ENCODE measurements at places on chromosomes 13 and 19. TPM values are rescaled to one million over a fixed set of nuclear protein-coding genes. Genes with fewer than 3 reads are reported as not detected.

Gene TMEM150B
- not detected for polyA plus RNA-seq

Gene ZNF611
- 14.2 TPM for polyA plus RNA-seq

Gene GAPDHS
- not detected for polyA plus RNA-seq

Gene FBXO27
- not detected for polyA plus RNA-seq

DNA sequence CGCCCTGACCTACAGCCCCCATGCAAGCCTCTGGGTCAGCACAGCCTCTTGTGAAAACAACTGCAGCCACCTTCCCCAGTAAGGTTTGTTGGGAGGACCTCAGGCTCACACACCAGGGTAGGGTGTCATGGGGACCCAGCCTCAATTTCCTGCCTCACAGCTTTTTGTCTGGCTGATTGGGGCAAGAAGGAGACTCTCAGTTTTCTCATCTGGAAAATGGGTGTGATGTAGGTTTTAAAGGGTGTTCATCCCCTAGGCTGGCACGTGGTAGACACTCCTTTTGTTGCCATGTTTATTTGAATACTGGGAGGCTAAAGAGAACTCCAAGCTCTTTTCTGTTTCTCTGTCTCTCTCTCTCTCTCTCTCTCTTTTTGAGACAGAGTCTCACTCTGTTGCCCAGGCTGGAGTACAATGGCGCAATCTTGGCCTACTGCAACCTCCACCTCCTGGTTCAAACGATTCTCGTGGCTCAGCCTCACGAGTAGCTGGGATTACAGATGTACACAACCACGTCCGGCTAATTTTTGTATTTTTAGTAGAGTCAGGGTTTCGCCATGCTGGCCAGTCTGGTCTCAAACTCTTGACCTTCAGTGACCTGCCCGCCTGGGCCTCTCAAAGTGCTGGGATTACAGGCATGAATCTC, 18.2 kb upstream of the PLAUR start:
- no peak for DNase-seq

DNA sequence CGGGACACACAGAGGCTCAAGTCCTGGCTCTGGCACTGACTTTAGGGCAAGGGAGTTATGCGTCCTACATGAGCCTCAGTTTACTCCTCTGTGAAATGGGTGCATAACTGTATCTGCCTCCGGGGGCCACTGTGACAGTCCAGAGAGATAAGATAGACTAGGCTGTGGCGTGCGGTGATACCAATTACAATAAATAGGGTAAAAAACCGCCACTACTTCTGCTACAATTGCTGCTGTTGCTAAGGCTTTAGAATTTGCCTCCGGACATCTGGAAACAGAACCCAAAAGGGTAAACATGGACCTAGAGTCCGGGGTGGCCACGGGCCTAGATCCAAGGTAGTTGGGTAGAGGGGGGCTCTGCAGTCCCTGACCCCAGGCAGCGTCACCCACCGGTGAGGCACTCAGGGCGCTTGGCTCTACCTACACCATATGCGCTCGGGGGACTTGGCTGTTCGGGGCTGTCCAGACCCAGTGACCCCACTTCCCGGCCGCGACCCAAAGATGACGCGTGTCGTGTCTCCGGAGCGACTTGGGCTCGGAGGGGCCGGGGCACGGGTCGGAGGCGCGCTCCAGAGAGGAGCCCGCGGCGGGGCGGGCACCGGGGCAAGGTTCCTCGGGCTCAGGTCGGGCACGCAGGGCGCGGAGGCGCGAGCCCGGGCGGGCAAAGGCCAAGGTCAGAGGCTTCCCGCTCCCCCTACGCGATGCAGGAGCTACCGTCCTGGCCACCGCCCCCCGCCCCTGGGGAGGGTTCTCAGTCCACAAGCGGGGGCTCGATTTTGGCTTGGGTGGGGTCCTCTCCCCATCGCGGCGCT, 1.1 kb downstream of the INSR start:
- peak; percentile 17 for DNase-seq

DNA sequence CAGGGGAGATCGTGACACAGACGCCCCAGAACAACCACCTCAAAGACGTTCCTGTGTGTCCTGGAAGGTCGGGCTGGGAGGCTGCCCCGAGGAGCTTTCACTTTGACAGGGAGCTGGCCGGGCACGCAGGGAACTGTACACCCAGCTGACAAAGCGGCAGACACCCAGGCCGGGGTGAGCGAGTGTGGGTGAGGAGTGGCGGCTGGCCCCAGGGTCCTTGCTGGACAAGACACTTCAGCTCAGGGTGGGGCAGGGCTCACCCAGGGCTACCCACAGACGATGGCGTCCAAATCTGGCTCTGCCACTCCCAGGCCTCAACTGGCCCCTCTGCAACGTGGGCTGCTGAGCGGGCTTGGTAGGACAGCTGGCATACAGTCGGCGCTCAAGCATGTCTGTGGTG, 2.0 kb downstream of the FGF22 start:
- no peak for DNase-seq
